Activated CD4-positive, alpha-beta T cell treated with anti-CD3 and anti-CD28 coated beads, Interleukin-2, amount 50 U/mL, for 1 hour (primary cell): ENCODE measurements at places on chromosomes 1 and 21.

DNA sequence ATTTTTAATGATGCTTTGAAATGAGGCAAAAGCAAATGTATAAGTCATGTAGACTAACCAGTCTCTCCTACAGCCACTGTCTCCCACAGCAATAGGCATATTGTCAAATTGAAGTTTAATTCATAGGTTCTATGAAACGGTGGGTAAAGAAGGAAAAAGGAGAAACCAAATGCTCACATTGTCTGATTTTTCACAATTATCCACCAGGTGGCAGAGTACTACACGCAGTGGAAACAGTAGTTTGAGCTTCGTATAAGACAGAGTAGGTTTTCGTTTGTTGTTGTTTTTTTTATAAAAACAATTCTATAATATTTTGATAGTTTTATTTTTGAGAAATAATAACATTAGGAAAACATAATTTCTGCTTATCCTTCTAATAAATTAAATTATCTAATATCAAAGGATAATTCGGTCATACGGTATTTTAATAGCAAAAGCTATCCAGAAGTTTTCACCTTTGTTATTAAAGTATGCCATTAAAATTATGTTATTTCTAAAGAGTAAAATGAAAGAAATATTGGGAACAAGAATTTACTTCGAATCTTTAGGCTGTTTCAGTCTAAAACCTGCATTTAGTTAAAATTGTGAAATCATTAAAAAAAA is 39.1 kb downstream of the TYW3 start:
- no peak for DNase-seq

DNA sequence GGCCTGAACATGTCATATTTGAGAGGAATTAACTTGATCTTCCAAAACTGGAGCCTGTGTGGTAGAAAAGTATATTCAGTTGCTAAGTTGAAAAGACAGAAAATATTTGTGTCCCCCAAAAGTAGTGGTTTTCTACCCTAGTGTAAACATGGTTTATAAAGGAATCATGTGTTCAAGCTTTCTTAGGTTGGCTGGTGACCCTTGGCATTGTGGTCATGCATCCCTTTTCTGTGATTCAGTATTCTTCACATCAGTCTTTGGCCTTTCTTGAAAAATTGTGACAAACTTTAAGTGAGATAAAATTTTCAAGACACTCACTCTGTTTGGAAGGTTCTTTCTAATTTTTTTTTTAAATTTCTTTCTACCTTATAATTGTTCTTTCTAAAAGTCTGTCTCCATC is 193.2 kb downstream of the DHRS3 start:
- no peak for DNase-seq

DNA sequence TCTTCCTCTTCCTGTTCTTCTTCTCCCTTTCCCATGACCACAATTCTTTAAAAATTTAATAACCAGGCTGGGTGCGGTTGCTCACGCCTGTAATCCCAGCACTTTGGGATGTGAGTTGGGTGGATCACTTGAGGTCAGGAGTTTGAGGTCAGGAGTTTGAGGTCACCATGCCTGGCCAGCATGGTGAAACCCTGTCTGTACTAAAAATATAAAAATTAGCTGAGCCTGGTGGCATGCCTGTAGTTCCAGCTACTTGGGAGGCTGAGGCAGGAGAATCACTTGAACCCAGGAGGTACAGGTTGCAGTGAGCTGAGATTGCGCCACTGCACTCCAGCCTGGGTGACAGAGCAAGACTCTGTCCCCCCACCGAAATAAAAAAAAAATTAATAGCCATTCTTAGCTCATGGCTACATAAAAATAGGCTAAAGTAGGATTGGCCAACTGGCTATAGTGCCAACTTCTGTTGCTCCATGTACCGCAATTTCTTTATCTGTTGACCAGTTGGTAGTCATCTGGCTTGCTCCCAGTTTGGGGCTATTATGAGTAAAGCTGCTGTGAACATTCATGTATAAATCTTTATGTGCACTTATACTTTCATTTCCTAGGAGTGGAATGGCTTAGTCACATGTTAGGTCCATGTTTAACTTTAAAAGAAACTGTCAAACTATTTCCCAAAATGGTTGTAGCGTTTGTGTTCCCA is 136.3 kb downstream of the PEX14 start:
- no peak for DNase-seq

GRCh38 chr1:198107091-198107501 is 49.7 kb upstream of the NEK7 start:
- DNase-seq: no peak

DNA sequence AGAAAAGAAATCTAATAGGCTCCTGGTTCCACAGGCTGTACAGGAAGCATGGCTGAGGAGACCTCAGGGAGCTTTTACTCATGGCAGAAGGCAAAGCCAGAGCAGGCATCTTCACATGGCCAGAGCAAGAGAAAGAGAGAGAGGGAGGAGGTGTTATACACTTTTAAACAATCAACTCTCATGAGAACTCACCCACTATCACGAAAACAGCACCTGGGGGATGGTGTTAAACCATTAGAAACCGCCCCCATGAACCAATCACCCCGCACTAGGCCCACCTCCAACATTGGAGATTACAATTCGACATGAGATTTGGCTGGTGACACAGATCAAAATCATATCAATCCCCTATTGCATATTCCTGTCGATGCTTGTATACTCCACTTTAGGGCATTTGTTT is 93.5 kb downstream of the MRPL39 start:
- DNase-seq: no peak

DNA sequence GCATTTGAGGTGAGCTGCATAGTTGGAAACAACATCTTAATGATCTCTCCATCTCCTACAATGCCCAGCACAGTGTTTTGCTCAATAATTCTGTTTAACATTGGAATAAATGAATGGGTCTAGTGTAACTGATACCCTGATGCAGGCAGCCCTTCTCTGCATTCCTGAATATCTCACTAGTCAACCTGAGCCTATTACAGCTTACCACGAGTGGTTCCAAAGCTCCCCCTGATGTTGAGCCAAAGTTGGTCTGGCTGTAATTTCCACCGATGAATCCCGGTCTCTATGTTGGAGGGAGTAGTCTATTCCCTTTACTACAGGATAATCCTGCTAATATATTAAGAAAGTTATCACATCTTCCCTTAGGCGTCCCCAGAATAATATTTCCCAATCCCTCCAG is 63.8 kb downstream of the ZBTB18 start:
- no peak for DNase-seq
